Right cardiac atrium (tissue), 5 donors: ENCODE measurements at places on chromosomes 4 and X. TPM values are rescaled to one million over a fixed set of nuclear protein-coding genes. Genes with fewer than 3 reads are reported as not detected.

Gene TEX11
- not detected for total RNA-seq

Gene NELFA
- 14.9 TPM for total RNA-seq

Gene CENPVL3
- not detected for total RNA-seq

Gene RNF128
- 1.3 TPM for total RNA-seq

Gene RHOXF1
- total RNA-seq = not detected

Gene CPLX1
- 9.3 TPM for total RNA-seq

Gene GATA1
- total RNA-seq = not detected

Gene DMRTC1
- not detected for total RNA-seq

Gene SFRP2
- total RNA-seq = 0.54 TPM

Gene CXorf66
- not detected for total RNA-seq

Gene P2RY8
- 3.8 TPM for total RNA-seq

Gene SULT1E1
- not detected for total RNA-seq

Gene KCNIP4
- 0.23 TPM for total RNA-seq

Gene NSG1
- 7.5 TPM for total RNA-seq

Gene FRMD7
- not detected for total RNA-seq

Gene YIPF7
- total RNA-seq = 2.2 TPM

Gene TACR3
- not detected for total RNA-seq

Gene ZMAT1
- 4.9 TPM for total RNA-seq

Gene BST1
- 7.0 TPM for total RNA-seq

Gene HSFX3
- total RNA-seq = not detected

Gene CENPVL1
- not detected for total RNA-seq

Gene NXF2
- total RNA-seq = not detected

Gene TMPRSS11F
- total RNA-seq = not detected

Gene NLRP2B
- not detected for total RNA-seq

Gene PF4V1
- not detected for total RNA-seq

Gene ASMT
- total RNA-seq = not detected
